G401 (cell line): ENCODE measurements at places on chromosomes 6 and 20. TPM values are rescaled to one million over a fixed set of nuclear protein-coding genes. Genes with fewer than 3 reads are reported as not detected.

The TPX2 gene
- total RNA-seq, result 94.2 and 155 TPM in 2 replicates

The ADGRF5 gene
- not detected in 2 replicates for total RNA-seq

The LPA gene
- not detected in 2 replicates for total RNA-seq

The CRISP3 gene
- total RNA-seq, result not detected in 2 replicates

- DNase-seq, result no peak
Measured at GRCh38 chr6:73649783-73650182, 4.0 kb downstream of the SLC17A5 start.

GRCh38 chr6:125477844-125478243 is 176.1 kb upstream of the HDDC2 start:
- no peak for DNase-seq

GRCh38 chr20:25040438-25040831 is 17.5 kb downstream of the ACSS1 start:
- DNase-seq, result peak; percentile 72

- DNase-seq, result no peak
Measured at GRCh38 chr6:146593986-146594385, 4.8 kb upstream of the ADGB start.

GRCh38 chr6:119961450-119961849 is 611.9 kb upstream of the MAN1A1 start:
- no peak for DNase-seq

DNA sequence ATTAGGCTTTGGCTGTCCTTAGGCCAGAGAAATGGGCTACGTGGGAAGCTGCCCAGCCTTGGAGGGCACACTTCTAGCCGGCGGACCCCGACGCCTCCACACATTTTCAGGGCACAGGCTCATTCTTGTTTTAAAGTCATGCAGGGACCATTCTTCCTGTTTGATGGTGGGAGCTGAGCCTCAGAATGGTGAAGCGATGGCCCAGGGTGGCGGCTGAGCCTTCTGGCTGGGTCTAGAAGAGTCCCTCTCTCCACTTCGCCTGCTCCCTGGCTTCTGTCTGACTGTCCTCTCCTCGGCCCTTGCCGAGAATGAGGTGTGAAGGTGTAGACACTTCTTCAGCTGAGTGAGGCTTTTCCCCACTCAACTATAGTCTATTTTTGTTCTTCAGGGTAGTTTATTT is 114.4 kb downstream of the SULF2 start:
- no peak for DNase-seq

DNA sequence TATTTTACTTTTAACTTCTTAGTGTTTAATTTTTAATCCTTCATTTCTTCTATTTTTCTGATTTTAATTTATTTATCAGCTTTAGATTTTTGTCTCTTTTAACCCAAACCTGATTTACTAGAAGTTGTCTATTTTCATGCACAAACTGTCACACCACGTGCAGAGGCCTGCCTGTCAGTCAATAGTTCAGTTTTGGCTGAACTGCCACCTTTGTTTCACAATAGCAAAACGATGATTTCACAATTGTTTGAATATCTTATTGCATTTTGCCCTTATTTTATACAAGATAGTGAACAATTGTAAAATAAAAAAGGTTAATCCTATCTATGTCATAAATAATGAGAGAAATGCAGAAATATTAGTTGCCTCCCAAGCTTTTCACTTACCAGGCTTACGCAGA is 24.0 kb upstream of the PPP1R3G start:
- no peak for DNase-seq

- no peak for DNase-seq
Measured at GRCh38 chr6:150204705-150205472, 62.0 kb downstream of the PPP1R14C start.

- DNase-seq, result no peak
Measured at GRCh38 chr6:132498638-132499037, 14.3 kb downstream of the STX7 start.

DNA sequence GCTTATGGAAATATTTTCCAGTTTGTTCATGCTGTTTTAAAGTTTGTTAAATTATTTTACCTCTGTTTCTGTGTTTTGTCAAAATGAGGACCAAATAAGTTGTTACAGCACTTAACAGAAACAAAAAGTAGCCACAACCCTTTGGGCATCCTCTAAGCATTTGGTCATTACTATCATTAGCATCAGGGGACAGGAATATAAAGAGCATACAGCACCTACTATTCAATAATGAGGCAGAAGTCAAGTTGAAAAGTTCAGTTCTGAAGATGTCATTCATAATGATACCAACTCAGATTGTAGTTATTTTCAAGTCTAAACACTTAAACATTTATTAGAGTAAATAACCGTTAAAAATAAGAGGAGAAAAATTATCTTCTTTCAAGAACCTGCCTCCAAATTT is 862.3 kb upstream of the FLRT3 start:
- no peak for DNase-seq

DNA sequence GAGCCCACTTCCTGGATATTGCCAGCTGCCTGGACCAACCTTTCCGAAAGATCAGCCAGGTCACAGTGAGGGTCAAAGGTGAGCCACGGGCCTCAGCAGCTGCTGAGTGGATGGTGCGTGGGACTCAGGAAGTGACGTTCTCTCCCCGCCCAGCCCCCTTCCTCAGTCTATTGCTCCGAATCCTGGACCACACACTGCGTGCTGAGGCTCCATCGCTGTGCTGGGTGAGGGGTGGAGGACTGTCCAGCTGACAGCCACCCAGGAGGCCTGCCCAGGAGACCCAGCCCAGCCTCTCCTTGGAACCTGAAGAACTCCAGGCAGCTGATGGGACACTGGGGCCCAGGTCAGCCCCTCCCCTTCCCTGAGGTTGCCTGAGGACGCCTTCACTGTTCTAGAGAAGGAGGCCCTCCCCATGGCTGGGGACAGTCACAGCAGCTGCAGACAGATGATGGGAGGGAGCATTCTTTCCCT is 94.4 kb upstream of the CD93 start:
- DNase-seq, result no peak

DNA sequence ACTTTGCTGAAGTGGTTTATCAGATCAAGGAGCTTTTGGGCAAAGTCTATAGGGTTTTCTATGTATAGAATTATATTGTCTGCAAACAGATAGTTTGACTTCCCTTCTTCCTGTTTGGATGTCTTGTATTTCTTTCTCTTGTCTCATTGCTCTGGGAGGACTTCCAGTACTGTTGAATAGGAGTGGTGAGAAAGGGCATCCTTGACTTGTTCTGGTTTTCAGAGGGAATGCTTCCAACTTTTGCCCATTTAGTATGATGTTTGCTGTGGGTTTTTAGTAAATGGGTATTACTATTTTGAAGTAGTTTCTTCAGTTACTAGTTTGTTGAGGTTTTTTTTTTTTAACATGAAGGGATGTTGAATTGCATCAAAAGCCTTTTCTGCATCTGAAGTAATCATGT is 36.1 kb downstream of the KCNS1 start:
- no peak for DNase-seq

DNA sequence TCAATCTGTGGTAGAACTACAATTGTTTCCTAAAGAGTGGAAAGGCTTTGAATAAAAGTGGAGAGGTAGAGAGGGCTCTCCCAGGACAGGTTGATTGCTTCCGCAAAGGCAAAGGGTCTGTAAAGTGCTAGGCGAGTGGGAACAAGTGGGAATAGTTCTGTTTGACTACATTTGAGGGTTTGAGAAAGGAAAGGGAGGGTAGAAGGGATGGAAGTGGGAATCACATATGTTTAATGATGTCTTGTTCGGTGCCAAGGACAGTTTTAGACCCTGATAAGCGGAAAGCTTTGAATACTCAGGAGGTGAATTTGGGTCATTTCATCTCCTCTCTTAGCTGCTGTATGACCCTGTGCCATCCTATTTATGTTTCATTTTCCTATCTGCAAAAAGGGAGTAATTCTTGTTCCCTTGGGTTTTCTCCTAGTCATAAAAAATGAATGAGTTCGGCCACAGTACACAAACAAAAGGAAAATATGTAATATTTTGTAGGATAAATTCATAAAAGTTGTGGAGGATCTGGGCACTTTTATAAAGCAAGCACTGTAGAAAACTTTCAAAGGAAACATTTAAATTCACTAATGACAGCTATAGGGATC is 1.7 kb upstream of the PIM1 start:
- DNase-seq, result no peak

DNA sequence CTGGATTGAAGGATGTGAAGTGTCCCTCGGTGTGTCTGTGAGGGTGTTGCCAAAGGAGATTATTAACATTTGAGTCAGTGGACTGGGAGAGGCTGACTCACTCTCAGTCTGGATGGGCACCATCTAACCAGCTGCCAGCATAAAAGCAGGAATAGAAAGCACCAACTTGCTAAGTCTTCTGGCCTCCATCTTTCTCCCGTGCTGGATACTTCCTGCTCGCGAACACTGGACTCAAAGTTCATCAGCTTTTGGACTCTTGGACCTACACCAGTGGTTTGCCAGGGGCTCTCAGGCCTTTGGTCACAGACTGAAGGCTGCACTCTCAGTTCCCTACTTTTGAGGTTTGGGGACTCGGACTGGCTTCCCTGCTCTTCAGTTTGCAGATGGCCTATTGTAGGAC is 220.3 kb upstream of the LRFN2 start:
- DNase-seq, result no peak

DNA sequence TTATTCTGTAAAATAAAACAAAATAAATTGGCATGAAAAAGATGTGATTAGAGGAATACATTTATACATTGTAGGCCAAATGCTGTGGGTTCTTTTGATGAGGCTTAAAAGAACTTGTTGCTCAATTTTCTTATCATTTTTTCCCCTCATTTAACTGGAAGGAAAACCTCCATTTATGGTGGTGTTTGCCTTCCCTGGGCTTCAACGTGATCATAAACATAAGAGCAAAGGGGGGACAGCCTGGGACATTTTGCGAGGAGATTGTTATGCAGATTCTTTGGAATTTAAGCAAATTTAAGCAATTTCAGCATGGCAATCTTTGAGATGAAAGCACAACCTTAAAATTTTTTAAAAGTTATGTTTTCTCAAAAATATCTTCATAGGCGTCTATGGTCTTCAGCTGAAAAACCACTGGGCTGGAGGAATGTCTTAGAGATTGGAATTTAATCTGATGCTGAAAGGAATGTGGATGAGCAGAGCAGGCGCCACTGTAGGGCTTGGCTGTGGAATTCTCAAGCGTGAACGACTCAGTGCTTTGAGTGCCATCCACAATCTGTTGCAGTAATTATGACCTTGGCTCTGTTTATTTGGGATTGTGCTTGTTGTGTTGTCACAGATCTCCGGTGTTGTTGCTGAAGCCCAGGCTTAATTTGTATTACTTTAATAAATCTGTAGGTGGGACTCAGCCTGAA is 149.4 kb upstream of the MLIP start:
- no peak for DNase-seq

- DNase-seq, result no peak
Measured at GRCh38 chr6:16898640-16899396, 137.6 kb upstream of the ATXN1 start.

DNA sequence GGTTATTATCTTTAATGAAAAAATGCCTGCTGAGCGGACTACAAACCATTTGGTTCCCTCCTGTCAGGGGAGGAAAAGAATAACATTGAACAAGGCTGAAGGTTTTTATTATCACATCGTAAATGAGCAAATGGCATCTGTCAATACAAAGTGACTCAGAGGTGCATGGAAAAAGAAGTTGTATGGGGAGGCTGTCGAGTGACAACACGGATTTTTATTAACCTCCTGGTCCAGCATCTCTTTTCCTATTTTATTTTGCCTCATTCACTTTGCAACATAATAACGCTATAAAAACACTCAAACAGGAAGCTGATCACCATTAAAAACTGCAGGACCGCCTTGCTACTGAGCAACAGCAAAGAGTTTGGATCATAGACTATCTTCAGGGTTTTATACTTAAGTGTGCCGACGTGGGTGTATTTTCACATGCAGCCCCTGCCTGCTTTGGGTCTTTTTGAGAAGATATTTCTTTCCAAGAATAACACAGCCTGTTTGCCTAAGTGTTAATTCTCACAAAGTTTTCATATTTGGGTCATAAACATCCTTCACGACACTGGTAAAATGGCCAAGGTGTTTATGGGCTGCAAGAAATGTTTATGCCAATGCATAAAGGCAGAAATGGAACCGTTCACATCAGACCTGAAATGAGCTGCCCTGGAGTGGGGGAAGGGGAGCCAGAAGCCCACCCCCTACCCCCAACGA is 132.1 kb upstream of the SALL4 start:
- peak; percentile 25 for DNase-seq

DNA sequence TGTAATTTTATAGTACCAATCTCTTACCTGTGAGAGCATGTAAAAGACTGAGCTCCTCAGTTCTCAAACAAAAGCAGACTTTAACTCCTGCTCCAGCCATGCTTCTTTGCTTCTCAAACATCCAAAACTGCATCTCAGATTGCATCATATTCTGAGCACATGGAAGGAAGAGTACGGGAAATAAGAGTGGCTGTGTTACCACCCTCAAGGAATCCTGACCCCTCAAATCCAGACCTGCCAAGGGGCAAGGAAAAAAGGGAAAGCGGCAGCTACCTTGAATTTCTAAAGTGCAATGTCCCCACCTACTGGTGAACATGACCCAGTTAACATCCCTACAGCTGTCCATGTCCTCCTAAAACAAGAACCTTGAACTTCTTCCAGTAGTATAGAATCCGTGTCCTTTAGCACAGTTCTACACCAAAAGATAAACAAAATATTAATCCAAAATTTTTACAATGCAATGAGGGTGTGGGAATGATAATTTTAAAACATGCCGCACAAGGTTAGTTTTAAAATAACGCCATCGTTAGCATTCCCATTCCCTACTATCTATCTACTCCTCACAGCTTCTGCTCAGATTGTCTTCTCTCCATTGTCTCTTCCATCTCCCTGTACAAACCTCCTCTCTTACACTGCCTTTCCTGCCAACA is 34.1 kb upstream of the HLA-DQB1 start:
- DNase-seq, result peak; percentile 73

DNA sequence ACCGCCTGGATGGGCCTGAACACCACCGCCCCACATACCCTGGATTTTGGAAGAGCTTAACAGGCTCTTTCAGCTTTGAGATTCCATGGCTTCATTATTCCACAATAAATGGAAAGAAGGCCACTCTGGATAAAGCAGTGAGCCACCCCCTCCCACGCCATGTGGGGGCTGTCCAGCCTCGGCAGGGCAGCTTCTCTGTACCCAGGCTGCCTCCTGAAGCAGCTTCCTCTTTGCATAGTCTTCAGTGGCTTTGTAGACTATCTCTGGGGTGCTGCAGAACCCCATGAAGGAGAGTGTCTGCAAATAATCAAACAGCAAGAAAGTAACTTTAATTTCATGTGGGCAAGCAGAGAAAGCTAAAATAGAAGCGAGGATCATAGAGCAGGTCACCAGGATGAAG is 96.6 kb upstream of the NXT1 start:
- no peak for DNase-seq

DNA sequence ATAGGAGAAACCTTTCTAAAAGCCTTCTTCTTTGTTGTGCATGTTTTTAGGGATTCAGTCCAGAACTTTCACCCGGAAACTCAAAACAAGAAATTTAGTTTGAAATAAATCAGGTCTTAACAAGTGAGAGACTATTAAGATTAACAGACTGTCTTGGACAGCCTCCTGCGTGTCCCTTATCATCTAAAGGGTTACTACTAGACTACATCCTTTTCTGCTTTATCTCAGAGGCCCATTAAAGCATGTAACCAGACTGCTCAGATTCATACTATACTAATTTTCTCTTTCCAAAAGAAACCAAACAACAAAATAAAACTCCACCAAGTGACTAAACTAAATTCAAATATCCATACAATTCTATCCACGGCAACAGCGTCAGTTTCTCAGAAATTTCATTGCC is 173.8 kb downstream of the GMPR start:
- no peak for DNase-seq

GRCh38 chr6:163337958-163338357 is 76.6 kb upstream of the QKI start:
- DNase-seq, result no peak

GRCh38 chr6:158769771-158770432 is 49.3 kb downstream of the EZR start:
- DNase-seq, result peak; percentile 51
